Tibial nerve (tissue), 4 donors: ENCODE measurements at places on chromosomes 16 and 17. TPM values are rescaled to one million over a fixed set of nuclear protein-coding genes. Genes with fewer than 3 reads are reported as not detected.

KCNJ16 gene
- 36.2 TPM for total RNA-seq

DLX3 gene
- total RNA-seq = not detected

DPEP2 gene
- total RNA-seq = 12.6 TPM

- no peak for DNase-seq
- H3K27me3 ChIP-seq = no peaks in the 10 kb centered on the region
- H3K36me3 ChIP-seq = peaks cover 8% of the 10 kb centered on the region
- H3K4me1 ChIP-seq = peaks cover 11% of the 10 kb centered on the region
- H3K4me3 ChIP-seq = no peak overlapping the region
Measured at GRCh38 chr17:66713533-66714042, 121.3 kb upstream of the CACNG5 start.

DNA sequence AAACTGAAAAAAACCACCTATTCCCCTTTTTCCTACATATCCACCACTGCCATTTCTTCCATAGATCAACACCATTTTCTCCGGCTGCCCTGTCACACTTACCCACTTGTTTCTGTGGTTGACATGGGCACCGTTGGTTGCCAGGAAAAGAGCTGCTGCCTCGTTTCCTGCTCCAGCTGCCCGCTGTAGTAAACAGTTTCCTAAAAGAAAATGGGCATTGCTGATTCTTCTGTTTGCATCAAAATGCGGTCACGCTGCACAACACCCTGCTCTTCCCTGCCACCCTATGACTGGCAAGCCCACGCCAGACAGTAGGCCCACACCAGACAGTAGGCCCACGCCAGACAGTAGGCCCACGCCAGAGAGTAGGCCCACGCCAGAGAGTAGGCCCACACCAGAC is 46.3 kb downstream of the CYB5D2 start:
- DNase-seq = no peak
- H3K4me3 ChIP-seq = no peak overlapping the region
- no peaks in the 10 kb centered on the region for H3K27me3 ChIP-seq

GRCh38 chr16:68526143-68526781 is 12.8 kb upstream of the ZFP90 start:
- H3K36me3 ChIP-seq = no peaks in the 10 kb centered on the region
- no peak overlapping the region for H3K4me3 ChIP-seq
- no peaks in the 10 kb centered on the region for H3K4me1 ChIP-seq
- H3K27ac ChIP-seq = no peak overlapping the region
